ENCODE measurements at places on chromosomes 12 and 14. TPM values are rescaled to one million over a fixed set of nuclear protein-coding genes. Genes with fewer than 3 reads are reported as not detected.
A peak's percentile ranks its signal among the peaks of the same experiment; 100 is the strongest.

Gene RBM19
- total RNA-seq = 12.4 TPM

Gene PLEKHG7
- 0.19 TPM for total RNA-seq

Gene COQ5
- 21.6 TPM for total RNA-seq

Gene CLEC4A
- total RNA-seq = 0.99 TPM

Gene LRTM2
- not detected for total RNA-seq

Gene KLRD1
- total RNA-seq = 2.3 TPM

Gene MLF2
- total RNA-seq = 185 TPM

Gene RTRAF
- 55.2 TPM for total RNA-seq

Gene CD4
- 41.4 TPM for total RNA-seq

Gene KIF21A
- 31.3 TPM for total RNA-seq

- no peak overlapping the region for H3K27ac ChIP-seq
- no peak overlapping the region for H3K4me3 ChIP-seq
- no peaks in the 10 kb centered on the region for H3K36me3 ChIP-seq
- no peaks in the 10 kb centered on the region for H3K4me1 ChIP-seq
- DNase-seq = no peak
Observed at GRCh38 chr14:61223552-61223951, 57.6 kb downstream of the TMEM30B start.

- no peaks in the 10 kb centered on the region for H3K4me1 ChIP-seq
- no peaks in the 10 kb centered on the region for H3K27me3 ChIP-seq
- no peaks in the 10 kb centered on the region for H3K36me3 ChIP-seq
- DNase-seq = no peak
- no peak overlapping the region for H3K4me3 ChIP-seq
Observed at GRCh38 chr14:75969126-75969525, 12.7 kb downstream of the TGFB3 start.

GRCh38 chr14:63214417-63215196 is 10.4 kb downstream of the RHOJ start:
- H3K27ac ChIP-seq = no peak overlapping the region
- no peaks in the 10 kb centered on the region for H3K36me3 ChIP-seq
- H3K4me3 ChIP-seq = no peak overlapping the region
- no peaks in the 10 kb centered on the region for H3K27me3 ChIP-seq

DNA sequence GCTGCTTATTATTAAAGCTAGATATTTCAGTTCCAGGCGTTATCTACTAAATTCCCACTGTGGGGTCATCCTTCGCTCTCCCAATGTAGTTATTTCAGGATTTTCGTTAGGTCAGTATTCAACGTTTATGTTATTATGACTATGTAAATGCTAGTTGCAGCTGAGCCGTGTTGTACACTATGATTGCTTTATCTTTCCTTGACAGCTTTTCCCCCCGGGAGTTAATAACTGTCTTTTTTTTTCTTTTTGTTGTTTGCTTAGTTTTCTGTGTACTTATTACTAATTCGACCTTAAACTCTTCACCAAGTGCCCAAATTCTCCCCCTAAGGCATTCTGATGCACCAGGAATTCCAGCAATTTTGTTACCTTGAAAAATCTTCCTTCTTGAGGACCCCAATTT is 48.5 kb downstream of the SUDS3 start:
- H3K27me3 ChIP-seq = no peaks in the 10 kb centered on the region
- DNase-seq = no peak
- no peaks in the 10 kb centered on the region for H3K36me3 ChIP-seq
- H3K4me1 ChIP-seq = no peaks in the 10 kb centered on the region
- H3K4me3 ChIP-seq = no peak overlapping the region

DNA sequence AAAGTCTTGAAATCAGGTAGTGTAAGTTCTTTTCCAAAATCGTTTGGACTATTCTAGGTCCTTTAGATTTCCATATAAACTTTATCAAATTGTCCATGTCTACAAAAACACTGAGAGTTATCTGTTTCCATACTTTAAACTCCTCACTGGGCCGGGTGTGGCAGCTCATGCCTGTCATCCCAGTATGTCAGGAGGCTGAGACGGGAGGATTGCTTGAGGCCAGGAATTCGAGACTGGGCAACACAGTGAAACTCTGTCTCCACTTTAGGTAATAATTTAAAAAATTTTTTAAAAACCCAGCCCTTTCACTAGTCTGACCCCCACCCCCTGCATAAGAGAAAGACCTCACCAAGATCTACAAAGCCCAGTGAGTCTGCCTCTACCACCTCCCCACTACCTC is 6.4 kb upstream of the ISM2 start:
- no peak overlapping the region for H3K27ac ChIP-seq
- H3K4me3 ChIP-seq = no peak overlapping the region
- H3K36me3 ChIP-seq = peaks cover 3% of the 10 kb centered on the region
- no peak for DNase-seq
- no peaks in the 10 kb centered on the region for H3K4me1 ChIP-seq

DNA sequence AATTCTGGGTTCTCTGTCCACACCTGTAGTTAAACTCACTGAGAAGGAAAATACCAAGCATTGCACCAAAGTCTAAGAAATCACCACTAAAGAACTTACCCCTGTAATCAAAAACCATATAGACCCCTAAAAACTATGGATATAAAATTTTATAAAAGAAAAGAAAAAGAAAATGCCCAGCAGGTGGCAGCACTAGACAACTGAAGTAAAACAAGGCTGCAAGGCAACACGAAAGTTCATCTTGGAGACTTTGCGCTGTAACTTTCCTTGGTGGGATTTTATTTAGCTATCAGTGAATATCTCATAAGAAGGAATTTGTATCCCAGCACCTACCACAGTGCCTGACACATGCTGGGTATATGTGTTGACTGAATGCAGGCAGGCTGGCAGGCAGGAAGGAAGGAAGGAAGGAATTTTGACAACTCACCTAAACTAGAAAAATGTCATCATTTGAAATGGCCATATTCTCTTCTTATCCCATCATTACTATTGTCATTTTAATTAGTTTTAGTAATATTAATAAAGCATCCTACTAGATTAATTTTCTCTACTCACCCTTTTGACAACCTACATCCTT is 68.2 kb upstream of the ETV6 start:
- H3K36me3 ChIP-seq = no peaks in the 10 kb centered on the region
- H3K27ac ChIP-seq = no peak overlapping the region
- H3K27me3 ChIP-seq = no peaks in the 10 kb centered on the region
- no peak overlapping the region for H3K4me3 ChIP-seq

DNA sequence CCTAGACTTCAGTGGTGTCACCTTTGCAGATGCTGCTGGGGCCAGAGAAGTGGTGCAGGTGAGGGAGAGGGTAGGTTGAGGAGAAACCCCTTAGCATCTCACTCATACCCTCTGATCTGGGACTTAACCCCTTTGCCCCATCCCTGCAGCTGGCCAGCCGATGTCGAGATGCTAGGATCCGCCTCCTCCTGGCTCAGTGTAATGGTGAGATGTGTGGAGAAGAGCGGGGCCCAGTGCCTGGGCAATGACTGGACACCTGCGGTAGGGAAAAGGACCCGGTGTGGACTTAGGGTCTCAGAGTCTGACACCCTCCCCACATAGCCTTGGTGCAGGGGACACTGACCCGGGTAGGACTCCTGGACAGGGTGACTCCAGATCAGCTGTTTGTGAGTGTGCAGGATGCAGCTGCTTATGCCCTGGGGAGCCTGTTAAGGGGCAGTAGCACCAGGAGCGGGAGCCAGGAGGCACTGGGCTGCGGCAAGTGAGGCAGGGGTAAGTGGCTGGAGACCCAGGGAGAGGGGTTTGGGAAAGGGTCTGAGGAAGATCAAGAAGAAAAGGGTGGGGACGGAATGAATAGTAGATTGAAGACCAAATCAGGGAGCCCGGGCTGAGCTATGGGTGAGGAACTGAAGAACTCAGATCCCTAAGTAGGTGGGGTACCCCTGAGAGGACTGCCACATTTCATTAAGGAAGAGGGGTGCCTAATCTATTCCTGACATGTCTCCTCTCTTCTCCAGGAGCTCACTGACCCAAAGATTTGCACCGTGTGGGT is 7.6 kb downstream of the B4GALNT1 start:
- no peaks in the 10 kb centered on the region for H3K36me3 ChIP-seq
- no peaks in the 10 kb centered on the region for H3K4me1 ChIP-seq
- no peak for DNase-seq
- no peak overlapping the region for H3K27ac ChIP-seq

GRCh38 chr12:45343269-45344051 is 127.6 kb downstream of the ANO6 start:
- no peaks in the 10 kb centered on the region for H3K27me3 ChIP-seq
- no peak overlapping the region for H3K27ac ChIP-seq
- DNase-seq = no peak
- no peak overlapping the region for H3K4me3 ChIP-seq
- no peaks in the 10 kb centered on the region for H3K4me1 ChIP-seq

GRCh38 chr12:111405859-111406473 is at the start of gene SH2B3:
SH2B3 (plus strand) TSS chr12:111405923; CDS start chr12:111418146, 12,223 bp downstream.
- H3K4me1 ChIP-seq = peaks cover 56% of the 10 kb centered on the region
- no peak for DNase-seq
- H3K27me3 ChIP-seq = no peaks in the 10 kb centered on the region
- H3K4me3 ChIP-seq = peak within 1 kb of the TSS; percentile 89
- peak within 1 kb of the TSS; percentile 85 for H3K27ac ChIP-seq

DNA sequence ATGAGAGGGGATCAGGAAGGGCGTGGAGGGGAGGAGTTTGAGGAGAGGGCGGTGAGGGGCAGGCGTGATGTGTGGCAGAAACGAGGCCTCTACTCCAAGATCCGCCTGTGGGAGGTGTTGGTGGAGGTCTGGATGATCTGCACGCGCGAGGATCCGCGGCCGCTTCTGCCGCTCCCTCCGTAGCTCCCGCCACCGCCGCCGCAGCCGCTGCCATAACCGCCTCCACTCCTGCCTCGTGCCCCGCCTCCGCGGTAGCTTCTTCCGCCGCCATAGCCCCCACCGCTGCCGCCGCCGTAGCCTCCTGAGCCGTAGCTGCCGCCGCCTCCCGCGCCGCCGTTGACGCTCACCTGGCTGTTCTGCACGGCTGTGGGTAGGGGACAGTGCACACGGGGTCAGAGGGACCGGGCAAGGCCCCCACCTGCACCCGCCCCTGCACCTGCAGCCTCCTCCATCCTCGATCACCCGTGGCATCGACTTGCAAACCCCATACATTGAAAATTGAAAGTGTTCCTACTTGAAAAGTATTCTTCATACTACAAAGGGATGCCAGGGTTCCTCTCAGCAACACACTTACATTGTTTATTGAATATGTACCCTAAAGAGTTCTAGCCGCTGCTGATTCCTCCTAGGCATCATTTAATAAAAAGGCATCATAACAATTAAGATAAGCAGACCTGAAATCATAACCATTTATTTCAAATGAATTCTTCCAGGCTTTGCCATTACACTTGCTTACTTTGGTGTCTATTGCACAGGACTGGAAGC is 11.1 kb upstream of the KRT1 start:
- H3K27me3 ChIP-seq = no peaks in the 10 kb centered on the region
- H3K4me3 ChIP-seq = no peak overlapping the region
- no peak overlapping the region for H3K27ac ChIP-seq
- H3K36me3 ChIP-seq = no peaks in the 10 kb centered on the region
- no peaks in the 10 kb centered on the region for H3K4me1 ChIP-seq

- H3K27ac ChIP-seq = no peak overlapping the region
- peak; percentile 33 for DNase-seq
- no peaks in the 10 kb centered on the region for H3K27me3 ChIP-seq
- no peaks in the 10 kb centered on the region for H3K36me3 ChIP-seq
- H3K4me1 ChIP-seq = no peaks in the 10 kb centered on the region
Observed at GRCh38 chr14:77965919-77966435, 166.1 kb downstream of the ADCK1 start.

DNA sequence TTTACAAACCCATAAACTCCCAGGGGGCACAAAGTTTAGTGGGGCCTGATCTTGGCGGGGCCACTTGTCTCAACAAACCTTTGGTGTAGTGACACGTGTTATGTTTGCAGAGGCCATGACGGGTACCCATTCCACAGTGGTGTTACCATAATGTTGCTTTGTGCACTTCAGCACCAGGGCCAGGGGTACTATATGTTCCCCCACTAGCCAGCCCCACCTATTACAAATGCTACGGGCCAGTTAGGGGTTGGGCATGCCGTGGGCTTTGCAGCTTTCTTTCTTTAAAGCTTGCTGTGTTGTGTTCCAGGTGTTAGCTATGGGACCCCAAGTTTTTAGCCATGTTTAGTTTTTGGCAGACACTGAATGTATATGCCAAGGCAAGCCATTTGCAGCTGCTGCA is 30.8 kb upstream of the G2E3 start:
- H3K4me1 ChIP-seq = no peaks in the 10 kb centered on the region
- H3K4me3 ChIP-seq = no peak overlapping the region
- no peaks in the 10 kb centered on the region for H3K27me3 ChIP-seq

DNA sequence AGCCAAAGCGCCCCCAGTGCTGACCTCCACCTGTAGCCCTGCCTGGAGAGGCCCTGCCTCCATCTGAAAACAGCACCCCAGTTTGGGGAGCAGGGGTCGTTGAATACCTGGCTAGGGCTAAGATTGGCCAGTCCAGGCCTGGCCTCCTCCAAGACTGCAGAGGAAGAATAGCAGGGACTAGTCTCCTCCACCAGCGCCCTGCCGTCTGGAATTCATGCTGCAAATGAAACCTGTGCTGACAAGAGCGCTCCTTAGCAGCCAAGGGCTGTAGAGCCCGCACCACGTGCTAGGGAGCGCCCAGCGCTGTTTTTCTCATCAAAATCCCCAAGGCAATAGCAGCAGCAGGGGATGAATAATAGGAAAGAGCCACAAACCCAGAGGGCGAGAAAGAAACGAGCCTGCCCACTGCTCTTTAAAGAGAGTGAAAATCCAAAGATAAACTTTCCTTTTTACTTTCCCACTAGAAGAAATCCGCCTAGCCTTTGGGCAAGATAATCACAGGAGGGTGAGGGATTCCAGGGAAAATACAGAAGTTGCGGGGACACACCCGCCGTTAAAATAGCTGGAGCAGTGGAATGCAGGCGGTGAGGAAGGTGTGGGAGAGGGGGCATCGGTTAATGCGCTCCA is 3.3 kb downstream of the COL2A1 start:
- H3K27ac ChIP-seq = no peak overlapping the region
- H3K27me3 ChIP-seq = peaks cover 43% of the 10 kb centered on the region
- peak overlapping the region; percentile 13 for H3K4me3 ChIP-seq
- no peak for DNase-seq
- H3K4me1 ChIP-seq = no peaks in the 10 kb centered on the region

DNA sequence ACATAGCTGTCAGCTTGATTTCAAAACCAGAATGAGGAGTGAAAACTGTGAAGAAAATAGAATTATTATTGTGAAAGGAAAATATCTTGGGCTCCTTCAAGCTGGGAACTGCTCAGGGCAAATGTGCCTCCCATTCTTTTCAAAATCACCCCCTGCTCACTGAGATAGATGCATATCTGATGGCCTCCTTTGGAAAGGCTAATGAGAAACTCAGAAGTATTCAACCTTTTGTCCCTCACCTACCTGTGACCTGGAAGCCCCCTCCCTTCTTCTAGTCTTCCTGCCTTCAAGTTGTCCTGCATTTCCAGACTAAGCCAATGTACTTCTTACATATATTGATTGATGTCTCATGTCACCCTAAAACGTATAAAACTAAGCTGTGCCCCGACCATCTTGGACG is 81.1 kb upstream of the C14orf132 start:
- H3K36me3 ChIP-seq = no peaks in the 10 kb centered on the region
- no peak overlapping the region for H3K27ac ChIP-seq
- DNase-seq = no peak
- no peaks in the 10 kb centered on the region for H3K27me3 ChIP-seq
- no peaks in the 10 kb centered on the region for H3K4me1 ChIP-seq
